Activated naive CD8-positive, alpha-beta T cell treated with anti-CD3 and anti-CD28 coated beads, Interleukin-2, amount 50 U/mL, for 24 hours (primary cell): ENCODE measurements at places on chromosomes 2 and 18.

DNA sequence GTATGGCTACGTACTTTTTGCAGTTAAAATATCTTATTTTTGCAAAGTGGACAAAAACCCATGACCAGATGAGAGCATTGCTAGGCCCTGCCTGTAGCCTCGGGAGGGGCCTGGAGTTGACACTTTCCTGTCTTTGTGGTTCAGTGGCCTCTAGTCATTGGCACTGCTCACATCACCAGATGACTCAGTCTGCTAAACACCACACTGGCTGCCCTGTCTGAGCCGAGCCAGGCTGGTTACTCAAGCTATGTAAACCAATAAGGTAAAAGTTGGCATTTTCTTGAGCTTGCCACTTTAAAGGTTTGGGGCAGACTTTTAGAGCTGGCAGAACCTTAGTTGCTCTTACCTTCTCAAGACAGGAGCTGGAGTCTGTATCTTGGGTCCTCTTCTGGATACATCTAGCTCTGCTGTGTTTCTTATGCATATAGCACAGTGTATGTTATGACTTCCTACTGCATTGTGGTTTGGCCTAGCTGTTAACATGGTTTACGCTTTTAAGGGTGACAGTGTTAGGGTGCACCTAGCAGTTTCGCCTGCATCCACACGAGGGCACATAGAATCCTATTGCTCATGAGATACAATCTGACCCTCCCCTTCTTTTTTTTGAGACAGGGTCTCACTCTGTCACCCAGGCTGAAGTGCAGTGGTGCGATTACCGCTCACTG lies 76.4 kb downstream of the AP1S3 start:
- peak; percentile 44 for DNase-seq

GRCh38 chr2:216113572-216113971 lies 4.4 kb downstream of the XRCC5 start:
- DNase-seq, result peak; percentile 21

DNA sequence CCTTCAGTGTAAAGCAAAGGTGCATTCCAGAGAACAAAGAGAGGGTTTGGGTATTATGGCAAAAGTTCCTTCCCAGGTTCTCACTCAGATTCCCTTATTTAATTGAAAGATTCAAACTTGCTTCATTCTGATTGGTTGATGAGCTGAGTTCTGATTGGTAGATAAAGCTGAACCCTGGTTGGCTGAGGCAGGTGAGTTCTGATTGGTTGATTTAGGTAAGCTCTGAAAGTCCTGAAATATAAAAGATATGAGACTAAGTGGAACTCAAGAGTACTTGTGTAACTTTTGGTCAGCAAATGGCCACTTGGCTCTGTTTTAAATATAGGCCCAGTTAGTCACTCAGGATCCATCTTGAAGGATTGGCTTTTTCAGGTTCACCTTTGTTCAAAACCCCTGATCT lies 99.8 kb upstream of the FBXO11 start:
- DNase-seq, result no peak

- DNase-seq, result no peak
These were observed 194.9 kb downstream of the CTIF start for GRCh38 chr18:48733643-48734253.

- no peak for DNase-seq
These were observed 121.8 kb downstream of the NCK2 start for GRCh38 chr2:105866216-105867185.

DNA sequence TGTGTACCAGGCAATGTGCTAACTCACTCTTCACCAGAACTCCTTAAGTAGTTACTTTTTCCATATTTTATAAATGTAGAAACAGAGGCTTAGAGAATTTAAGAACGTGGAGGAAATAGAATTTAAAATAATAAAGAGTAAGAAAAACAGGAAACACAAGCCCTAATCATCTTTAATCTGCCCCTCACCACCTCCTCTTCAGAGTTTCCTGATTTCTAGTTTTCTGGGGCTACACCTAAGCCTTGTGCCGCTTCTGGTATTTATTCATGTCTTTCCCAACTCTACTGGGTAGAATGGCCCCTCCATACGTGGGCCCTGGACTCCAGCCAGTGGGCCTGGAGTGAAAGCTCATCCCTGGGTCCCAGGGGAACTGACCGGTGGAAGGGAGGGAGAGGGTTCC lies 85.4 kb downstream of the RTN4 start:
- DNase-seq, result no peak

DNA sequence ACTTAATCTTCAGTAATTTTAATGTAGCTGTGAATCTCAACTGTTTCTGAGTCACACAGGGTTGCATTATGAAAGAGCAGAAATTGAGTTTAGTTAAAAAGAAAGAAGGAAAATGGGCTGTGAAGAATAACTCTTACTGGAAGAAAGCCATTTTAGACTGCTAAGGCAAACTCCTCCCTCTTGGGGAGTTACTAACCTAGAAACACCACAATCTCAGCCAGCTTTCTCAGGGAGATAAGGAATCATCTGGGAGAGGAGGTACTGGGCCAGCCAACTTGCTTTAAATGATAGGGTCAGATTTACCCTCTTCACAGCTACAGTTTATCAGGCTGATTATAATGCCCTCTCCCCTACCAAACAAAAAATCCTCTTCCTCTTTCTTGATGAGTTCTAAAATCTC lies 119.5 kb downstream of the CCDC148 start:
- DNase-seq, result no peak

GRCh38 chr2:73426176-73426575 lies 40.5 kb downstream of the ALMS1 start:
- no peak for DNase-seq

DNA sequence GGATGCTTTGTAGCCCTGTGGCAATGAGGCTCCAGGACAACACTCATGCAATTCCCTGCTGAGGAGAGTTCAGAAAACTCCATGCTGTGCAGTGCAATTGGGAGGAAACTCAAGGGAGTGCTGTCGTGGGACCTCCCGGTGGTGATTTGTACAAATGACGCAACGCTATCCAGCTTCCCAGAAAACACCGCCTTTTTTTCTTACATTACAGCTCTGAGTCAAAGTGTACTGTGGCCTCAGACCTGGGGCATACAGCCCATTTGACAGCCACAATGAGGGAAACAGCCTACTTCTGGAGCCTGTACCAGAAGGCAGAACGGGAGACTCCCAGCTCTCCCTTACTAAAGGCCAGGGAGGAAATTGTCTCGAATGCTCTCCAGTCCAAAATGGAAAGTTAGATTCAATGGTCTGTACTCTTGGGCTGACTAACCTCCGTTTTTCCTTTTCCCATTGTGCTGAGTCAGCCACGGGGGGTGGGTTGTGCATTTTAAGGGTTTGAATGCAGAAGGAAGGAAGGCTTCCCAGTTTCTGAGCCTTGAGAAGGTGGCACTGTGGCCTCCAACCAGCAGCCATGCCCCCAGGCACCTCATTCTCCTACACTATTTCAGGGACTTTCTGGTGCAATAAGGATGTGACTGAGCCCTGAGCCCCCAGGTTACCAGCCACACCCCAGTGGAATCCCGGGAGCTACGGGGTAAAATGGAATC lies 16.4 kb upstream of the CYP1B1 start:
- DNase-seq, result no peak

DNA sequence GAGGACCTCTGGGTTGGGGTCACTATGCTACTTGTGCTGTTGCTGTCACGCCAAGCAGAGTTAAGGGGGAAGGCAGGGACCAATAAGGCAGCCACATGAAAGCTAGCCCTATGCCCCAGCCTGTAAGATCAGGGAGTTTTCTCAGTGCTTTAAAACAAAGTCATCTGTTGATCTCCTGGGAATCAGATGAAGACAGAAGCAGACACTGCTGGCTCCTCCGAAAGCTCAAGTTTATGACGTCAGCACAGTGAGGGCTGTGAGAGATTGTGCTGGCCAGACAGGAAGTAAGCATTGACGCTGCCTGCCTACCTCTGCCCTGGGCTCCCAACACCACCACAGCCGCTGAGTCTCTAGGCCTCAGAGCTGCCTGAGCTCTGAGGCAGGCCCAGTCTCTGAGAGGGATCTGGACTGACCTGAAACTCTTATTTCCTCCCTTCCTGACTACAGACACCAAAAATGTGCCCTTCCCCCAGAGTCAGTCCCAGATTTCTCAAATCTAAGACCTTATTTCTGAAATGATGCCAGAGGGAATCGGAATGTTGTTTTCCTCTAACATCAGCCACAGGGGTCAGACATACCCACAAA lies 118.1 kb upstream of the EPAS1 start:
- DNase-seq, result peak; percentile 29

DNA sequence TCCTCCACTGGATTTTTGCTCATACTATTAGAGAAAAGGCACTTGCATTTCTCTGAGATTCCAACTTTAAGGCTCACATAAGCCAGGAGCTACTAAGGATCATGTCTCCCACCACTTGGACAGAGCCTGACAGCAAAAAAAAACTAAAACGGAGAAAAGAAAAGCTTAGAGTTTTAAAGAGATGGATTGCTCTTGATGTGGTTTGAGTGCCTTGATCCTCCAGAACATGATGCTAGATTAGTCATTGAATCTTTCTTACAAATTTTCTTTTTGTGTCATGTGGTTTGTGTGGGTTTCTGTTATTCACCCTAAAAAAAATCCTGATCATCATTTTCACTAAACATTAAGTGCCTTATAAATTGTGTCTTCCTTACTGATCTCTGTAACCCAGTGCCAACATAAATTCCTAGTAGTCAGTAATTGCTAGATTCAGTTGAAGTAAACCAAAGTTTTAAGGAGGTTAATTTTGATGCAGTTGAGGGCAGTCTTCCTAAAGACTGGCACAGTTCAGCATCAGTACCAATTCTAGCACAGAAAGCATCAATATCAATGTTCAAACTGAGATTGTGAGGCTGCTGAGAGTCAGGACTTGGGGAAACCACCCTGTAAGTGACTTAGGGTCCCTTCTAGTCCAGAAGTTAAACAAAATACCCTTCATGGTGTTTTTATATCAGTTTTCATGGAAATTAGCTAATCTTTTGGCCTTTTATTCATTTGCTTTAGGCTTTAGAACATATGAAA lies 206.3 kb downstream of the RAD51AP2 start:
- no peak for DNase-seq

DNA sequence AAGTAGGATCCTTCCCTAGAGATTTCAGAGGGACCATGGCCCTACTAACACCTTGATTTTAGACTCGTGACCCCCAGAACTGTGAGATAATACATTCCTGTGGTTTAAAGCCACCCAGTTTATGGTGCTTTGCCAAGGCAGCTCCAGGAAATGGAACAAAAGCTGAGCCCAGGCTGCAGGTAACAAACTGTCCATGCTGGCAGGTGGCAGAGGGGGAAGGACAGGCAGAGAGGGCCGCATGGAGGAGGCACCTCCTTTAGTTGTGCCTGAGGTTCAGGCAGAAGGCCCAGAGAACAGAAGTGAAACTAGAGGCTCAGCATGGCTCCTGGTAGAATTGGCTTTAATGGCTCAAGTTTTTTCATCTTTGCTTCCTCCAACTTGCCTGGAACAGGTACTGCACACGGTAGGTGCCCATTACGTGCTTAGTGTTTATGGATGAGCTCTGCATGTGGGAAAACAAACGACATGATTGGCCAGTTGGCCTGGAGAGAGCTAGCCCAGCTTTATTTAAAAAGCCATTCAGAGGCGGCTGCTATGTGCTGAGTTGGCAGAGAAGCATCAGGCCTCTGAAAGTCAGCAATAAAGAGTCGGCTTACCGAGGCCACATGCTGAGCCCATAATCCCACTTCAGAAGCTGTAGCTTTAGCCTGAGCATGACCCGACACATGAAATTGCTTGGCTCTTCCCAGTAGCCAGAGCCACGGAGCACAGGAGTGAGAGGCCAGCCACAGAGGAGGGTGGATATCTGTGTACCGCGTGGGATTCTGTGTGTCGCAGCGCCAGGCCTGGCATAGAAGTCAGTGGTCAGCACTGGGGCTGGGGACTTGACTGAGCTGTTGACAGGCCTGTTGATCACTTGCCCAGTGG lies 36.5 kb downstream of the HS1BP3 start:
- DNase-seq, result no peak

GRCh38 chr2:44943693-44944101 lies 2.2 kb downstream of the SIX3 start:
- DNase-seq, result no peak

DNA sequence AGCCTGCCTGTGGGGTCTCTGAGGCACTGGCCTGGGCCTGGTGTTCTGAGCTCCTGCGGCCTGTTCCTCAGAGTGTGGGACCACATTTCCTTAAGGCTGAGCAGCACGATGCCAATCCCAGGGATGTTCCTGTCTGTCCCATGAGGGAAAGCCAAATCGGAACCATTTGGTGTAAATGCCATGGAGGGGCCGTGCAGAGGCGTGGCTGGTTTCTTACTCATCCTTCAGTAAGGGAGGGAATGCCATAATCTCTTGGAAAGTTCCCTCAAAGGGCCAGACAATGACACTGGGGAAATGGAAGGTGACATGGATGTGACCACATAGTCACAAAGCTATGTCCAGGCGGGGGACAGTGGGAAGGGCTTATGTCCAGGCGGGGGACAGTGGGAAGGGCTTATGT lies 14.4 kb upstream of the PTMA start:
- DNase-seq, result no peak

DNA sequence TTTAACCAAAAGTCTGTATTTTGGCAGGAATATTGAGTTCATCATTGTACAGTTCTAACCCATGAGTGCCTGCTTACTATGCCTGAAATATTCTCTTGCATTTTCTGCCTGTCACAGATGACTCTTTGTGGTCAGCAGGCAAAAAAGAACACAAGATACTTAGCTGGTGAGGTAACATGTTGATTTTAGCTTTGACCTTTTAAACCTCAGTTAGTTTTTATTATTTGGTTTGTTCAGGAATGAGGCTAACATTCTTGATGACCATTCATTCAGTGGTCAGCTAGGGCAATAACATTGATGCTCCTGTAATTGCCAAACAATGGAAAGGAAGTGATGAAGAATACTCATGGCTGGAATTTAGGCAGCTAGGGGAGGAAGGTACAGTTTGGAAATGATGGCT lies 491.2 kb downstream of the PIK3C3 start:
- DNase-seq, result no peak

DNA sequence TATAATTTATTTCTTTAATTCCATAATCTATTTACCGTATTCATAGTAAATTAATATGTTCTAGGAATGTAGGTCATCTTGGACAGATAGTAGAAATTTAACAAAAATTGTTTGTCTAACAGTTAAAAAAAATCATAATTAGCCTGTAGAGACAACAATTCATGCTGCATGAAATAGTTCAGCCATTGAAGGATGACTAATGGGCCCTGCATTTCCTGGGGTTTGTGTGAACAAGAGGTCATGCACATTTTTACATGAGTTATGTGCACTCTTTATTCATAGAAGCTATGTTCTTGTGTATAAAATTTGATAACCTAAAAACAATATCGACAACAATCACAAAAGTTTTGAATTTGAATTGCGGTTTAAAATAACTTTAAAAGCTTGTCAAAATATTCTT lies 1663.6 kb downstream of the SUCLG1 start:
- no peak for DNase-seq
